ENCODE measurements at places on chromosomes 11 and 22. TPM values are rescaled to one million over a fixed set of nuclear protein-coding genes. Genes with fewer than 3 reads are reported as not detected.

DNA sequence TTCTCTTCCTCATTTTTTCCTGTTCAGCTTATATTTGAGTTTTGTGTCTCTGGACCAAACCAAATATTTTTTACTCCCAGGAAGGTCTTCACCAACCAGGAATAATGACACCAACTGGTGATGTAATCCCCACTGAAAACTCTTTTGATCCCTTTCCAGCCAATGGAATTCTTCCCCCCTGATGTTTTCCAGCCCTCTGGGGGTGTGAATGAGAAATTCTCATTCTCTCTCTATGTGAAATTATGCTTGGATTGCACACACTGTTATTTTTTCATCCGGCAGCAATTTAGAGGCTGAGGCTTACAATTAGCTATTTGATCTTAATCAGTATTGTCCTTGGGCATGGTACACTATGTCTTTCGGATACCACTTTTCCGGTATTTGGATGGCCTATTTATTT lies 39.5 kb upstream of the SLC1A2 start:
- DNase-seq, result no peak

VPREB1 gene
- total RNA-seq, result not detected

- DNase-seq, result no peak
Observed at GRCh38 chr11:33753304-33753967, 17.2 kb upstream of the CD59 start.

GLB1L2 gene
- total RNA-seq, result 0.30 TPM

CCDC116 gene
- 0.11 TPM for total RNA-seq

- DNase-seq, result no peak
Observed at GRCh38 chr11:12950670-12951069, 58.4 kb upstream of the RASSF10 start.

TENM4 gene
- total RNA-seq, result 0.63 TPM

PKDREJ gene
- total RNA-seq, result 0.08 TPM

DNA sequence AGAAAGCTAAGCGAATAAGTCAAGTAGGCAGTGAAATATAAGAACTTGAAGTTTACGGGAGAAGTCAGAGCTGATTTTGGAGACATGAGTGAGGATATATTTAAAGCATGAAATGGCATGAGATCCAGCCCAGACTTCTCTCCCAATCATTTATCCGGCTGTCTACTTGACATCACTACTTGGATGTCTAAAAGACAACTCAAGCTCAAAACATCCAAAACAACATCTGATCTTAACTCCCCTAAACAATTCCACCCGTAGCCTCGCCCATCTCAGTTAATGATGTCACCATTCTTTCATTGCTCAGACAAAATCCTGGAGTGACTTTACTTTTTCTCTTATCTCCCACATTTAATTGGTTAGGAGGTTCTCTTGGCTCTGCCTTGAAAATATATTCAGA lies 44.5 kb downstream of the WEE1 start:
- DNase-seq, result no peak

GRCh38 chr11:74683279-74683871 lies 47.9 kb downstream of the CHRDL2 start:
- peak; percentile 36 for DNase-seq

DMC1 gene
- 1.0 TPM for total RNA-seq

GRCh38 chr11:93974759-93975158 lies 46.4 kb upstream of the HEPHL1 start:
- no peak for DNase-seq
